Substantia nigra (tissue), 51 donors: ENCODE measurements at places on chromosomes 16 and 17.

GRCh38 chr16:27252206-27252585 is 16.4 kb downstream of the NSMCE1 start:
- DNase-seq = no peak

GRCh38 chr17:80614332-80615047 is 69.9 kb downstream of the RPTOR start:
- DNase-seq = no peak

DNA sequence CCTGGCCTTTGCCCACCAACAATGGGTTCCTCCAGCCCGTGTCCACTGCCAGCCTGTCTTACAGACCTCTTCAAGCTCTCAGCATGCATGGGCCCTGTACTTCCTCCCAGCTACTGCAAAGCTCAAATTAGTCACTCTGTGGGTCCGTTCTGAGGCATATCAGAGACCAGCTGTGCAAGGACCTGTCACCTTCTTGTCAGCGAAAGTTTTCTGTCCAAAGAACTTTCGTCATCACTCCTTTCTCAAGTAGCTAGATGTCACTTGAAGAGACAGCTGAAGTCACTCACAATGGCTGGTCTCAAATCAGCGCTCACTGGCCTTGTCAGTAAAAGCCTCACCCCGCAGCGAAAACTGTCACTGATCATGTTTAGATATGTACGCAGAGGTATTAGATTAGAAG is 91.4 kb upstream of the DYNLRB2 start:
- DNase-seq = no peak

DNA sequence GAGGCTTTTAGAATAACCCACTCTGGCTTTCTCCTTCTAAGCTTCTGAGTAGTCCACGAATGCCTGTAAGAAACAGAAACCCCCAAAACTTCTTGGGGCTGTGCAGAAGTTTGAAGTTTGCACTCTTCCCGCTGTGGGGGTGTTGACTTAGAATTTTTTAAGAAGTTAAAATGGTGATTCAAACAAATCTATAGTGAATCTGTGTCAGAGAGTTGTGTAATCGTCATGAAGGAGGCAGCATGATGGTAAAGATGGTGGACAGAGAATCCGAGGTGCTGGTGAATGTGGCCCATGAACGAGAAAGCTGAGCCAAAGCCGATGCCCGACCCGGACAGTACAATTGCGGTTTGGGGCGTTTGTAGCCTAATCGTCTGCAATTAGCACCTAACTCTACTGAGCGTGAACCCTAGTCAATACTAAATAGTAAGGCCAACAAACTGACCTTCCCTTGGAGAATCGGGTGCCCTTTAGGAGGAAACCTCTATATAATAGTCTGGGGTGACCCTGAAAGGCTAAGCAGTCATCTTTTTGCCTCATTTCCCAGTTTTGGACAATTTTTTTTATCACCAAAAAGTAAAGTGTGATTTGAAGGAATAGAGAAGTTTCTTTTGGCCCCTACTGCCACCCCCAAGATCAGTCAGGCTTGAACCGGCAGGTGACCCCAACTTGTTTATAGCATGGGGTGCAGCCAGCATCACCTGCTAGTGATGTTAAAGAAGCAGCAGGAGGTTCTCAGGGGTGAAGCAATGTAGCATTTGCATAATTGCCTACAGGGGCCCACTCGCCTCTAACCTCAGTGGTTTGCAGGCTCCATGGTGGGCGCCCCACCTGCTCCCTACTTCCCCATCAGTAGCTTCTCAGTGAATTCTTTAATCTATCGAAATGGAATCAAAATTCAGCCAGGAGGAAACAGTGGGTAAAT is 11.2 kb downstream of the IRF8 start:
- no peak for DNase-seq

- DNase-seq = no peak
These were observed 1449.4 kb downstream of the CDH11 start for GRCh38 chr16:63672493-63672892.

DNA sequence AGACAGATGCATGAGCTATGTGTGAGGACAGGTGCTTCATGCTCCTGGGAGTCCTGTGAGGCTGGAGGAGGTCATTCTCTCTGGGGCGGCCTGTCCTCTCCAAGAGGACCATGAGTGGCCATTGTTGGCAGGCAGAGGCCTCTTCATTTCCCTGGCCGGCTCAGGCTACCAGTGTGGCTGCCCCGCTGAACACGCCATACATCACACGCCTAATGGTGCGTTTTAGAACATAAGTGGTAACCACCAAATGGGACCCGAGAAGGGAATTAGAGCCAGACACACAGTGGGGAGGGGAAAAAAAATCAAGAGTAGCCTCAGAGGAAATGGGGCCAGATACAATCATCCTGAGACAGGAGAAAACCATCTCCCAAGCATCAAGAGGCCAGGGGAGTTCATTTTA is 140.0 kb downstream of the SPACA3 start:
- DNase-seq = no peak

DNA sequence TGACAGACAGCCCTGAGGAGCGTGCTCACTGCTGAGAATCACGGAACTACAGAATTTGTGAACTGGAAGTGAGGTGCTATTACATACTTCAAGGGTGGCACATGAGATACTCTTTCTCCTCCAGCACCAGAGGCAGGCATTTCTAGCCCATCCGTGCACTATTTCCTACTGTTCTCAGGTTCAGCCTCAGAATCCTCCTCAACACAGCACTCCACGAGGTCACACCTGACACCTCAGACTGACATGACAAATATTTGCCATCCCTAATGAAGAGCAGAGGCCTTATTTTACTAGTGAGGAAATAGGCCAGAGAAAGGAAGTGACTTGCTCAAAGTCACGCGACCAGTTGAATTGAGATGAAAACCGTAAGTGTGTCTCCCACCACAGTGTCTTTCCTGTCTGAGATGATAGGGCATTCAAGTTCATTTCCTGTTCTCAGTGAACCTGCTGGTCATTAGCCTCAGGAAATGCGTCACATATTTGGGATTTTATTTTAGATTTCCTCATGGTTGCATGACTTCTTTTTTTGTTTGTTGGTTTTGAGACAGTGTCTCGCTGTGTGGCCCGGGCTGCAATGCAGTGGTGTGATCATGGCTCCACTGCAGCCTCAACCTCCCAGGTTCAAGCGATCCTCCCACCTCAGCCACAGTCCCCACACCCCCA is 23.6 kb downstream of the SEZ6 start:
- no peak for DNase-seq

DNA sequence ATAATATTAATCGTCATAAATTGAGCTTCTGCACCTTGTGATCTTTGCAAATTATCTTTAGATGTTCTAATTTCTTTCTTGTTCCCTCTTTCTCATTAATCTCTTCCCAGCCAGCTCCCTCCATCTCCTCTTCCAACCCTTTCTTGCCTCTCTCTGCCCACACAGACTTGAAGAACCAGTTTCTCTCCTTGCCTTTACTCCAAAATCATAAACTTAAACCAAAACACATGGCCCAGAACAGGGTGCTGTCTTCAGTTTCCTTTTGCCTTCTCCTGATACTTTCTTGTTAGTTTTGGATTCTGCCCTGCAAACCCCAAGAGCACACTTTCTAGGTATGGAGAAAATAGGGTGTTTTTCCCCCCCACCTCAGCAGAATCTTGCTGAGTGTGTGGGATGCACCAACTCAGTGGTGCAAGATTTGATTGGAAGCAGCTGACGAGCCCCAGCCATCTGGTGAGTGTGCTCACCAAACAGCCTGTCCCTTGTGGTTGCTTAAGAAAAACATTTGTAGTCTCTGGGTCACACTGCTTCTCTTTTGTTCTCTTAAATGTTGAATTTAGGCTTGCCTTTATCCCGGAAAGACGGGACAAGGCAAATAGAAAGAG is 175.8 kb upstream of the MAF start:
- DNase-seq = no peak

GRCh38 chr17:79218175-79218824 is 143.7 kb downstream of the ENGASE start:
- no peak for DNase-seq

- no peak for DNase-seq
These were observed 2.9 kb upstream of the RANGRF start for GRCh38 chr17:8285270-8286181.

DNA sequence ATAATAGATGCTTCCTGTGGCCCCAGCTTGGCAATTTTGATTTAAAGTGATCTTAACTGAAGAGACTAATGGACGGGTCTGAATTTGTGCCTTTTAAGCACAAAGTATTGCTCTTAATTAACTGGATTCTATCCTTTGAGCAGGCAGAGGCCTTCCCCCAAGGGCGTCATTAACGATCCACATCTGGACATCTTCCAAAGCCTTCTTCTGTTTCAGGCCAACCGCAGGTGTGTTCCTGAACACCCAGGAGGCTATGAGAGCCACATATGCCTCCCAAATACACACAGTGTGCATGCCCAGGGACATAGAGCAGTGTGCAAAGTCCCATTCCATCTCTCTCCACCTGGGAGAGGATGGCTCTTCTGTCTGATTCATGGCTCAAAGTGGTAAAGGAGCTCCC is 42.3 kb downstream of the MAPT start:
- DNase-seq = no peak

- no peak for DNase-seq
These were observed 46.6 kb upstream of the SLC38A10 start for GRCh38 chr17:81341516-81342268.

DNA sequence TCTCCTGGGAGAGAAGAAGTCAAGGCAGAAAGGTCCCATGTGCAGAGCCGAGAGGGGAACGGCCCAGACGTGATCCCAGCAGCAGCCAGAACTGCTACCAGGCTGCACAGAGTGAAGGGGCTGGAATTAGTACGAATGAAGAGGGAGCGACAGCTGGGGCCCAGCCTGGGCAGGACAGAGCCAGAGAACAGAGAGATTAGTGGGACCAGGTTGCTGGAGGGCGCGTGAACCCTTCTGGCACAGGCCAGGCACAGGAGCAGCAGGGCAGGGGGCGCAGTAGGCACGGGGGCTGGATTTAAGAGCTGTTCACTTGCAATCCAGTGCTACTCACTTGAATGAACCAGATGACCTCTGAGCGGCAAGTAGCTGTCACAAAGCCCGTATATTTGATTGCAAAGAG is 66.9 kb downstream of the PLXDC1 start:
- no peak for DNase-seq

DNA sequence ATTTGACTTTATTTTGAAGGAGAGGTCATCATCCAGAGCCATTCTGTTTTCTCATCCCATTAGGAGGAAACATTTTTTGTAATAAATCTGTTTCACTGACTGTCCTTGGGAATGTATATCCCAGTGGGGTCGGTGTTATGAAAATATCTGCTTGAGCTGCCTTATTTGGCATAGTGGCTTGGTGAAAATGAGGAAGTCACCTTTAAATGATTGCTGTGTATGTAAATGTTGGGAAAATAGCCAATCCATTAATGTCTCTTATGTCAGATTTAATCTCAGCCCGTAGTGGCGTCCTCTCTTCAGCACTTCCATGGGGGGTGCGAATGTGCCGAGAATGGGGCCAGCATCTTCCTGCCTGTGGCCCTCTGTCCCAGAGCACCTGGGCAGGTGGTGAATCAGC is 57.6 kb downstream of the BANP start:
- DNase-seq = no peak
